ENCODE measurements at places on chromosomes 7 and 10. TPM values are rescaled to one million over a fixed set of nuclear protein-coding genes. Genes with fewer than 3 reads are reported as not detected.

OR6V1 gene
- total RNA-seq, result not detected

ADRA2A gene
- 1.1 TPM for total RNA-seq

COL17A1 gene
- 0.22 TPM for total RNA-seq

TCAF1 gene
- total RNA-seq, result 46.3 TPM

CYP2C19 gene
- not detected for total RNA-seq

PSMC2 gene
- 106 TPM for total RNA-seq

- DNase-seq, result no peak
Measured at GRCh38 chr10:76647301-76647700, 990.3 kb downstream of the KCNMA1 start.

DNA sequence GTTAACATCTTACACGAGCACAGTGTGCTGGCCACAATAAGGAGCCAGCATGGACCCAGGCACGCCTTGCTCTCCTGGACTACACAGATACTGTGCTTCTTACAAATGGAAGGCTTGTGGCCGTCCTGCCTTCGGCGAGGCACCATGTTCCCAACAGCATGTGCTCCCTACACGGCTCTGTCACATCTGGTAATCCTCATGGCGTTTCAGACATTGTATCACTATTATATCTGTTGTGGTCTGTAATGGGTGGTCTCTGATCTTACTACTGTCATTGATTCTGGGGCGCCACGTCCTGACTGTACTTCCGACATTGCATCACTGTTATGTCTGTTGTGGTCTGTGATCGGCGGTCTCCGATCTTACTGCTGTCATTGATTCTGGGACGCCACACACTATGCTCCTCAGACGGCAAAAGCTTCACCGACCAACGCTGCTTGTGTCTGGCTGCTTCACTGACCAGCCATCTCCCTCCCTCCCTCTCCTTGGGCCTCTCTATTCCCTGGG lies 195.4 kb downstream of the MAD1L1 start:
- peak; percentile 53 for DNase-seq

GRCh38 chr7:150857276-150858055 lies 5.1 kb downstream of the AOC1 start:
- no peak for DNase-seq

DNA sequence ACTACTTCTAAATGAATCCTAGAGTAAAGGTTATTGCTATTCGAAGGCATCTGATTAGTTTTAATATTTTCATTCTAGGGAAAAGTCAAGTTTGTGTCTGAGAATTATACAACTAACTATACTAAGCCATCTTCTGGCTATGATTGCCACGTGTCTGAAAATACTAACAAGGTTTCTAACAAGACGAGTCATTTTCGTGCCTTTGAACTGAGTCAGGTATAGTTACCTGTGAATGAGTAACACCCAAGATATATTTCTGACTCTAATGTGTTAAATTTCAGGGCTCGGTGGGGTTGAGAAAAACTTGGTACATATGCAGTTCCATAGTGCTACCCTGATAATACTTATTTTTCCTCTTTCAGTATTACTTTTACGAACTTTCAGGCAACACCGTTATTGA lies 35.5 kb downstream of the TASOR2 start:
- no peak for DNase-seq

- no peak for DNase-seq
Measured at GRCh38 chr10:34889004-34889869, 74.1 kb upstream of the PARD3 start.

GRCh38 chr10:8640878-8641277 lies 586.4 kb downstream of the GATA3 start:
- DNase-seq, result no peak

Measured in cardiac septum (tissue), 1 donor.